Stimulated activated CD8-positive, alpha-beta memory T cell treated with anti-CD3 and anti-CD28 coated beads, Interleukin-4, amount 100 ng/mL, for 4 hours (primary cell): ENCODE measurements at places on chromosomes 12 and 14.

DNA sequence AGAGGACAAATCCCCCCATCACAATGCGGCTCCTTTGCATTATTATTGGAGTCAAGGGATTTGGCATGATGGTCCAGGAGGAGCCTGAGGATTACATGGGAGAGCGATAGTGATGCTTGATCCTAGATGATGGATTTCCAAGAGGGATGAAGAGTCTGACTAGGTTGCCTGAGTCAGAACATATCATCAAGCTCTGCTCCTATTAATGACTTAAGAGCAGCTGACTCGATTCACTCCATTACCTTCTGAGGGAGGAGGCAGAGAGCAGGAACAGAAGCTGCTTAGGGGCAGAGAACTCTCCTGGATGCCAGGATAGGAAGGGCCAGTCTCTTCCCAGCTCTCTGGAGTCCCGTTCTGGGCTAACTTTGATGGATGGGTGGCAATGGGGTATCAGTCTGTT is 54.0 kb upstream of the CISTR start:
- no peak for DNase-seq

- DNase-seq: no peak
Observed at GRCh38 chr14:74840603-74841030, 35.3 kb downstream of the PROX2 start.

GRCh38 chr14:90398315-90398839 is 1.5 kb downstream of the CALM1 start:
- no peak for DNase-seq

GRCh38 chr14:100019156-100019744 is 46.0 kb upstream of the EVL start:
- no peak for DNase-seq

GRCh38 chr12:116885491-116885890 is 4.2 kb upstream of the HRK start:
- DNase-seq: no peak

DNA sequence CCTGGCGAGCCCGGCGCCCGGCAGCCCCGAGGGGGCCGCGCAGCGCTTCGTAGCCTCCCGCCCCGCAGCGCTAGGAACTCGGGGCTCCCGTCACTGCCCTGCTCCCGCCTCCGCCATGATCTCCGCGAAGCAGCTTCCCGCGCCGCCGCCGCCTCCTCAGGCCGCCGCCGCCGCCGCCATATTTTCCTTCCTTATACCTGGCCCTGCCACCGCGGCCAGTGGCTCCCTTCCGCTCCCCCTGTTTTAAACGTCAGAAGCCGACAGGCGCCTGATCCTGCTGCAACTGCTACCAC is 286 bp downstream of the PPP4R3A start:
- DNase-seq: no peak

DNA sequence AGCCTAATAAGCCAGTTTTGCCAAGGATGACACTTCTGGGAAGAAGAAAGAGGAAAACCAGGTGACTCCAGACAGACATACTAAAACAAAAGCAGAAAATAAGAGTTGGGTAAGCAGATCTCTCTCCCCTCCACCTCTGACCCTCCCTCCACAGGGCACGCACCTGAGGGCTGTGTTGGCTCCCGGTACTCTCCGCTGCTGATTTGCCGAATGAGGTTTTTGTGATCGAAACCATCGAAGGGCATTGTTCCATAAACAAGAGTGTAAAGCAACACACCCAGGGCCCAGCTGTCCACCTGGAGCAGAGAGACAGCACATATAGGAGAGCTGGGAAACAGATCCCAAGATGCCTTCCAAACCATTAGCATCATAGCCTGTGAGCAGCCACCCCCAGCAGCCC is 68.1 kb downstream of the NUAK1 start:
- DNase-seq: no peak

- no peak for DNase-seq
Observed at GRCh38 chr14:51079489-51079888, 15.4 kb downstream of the TRIM9 start.

DNA sequence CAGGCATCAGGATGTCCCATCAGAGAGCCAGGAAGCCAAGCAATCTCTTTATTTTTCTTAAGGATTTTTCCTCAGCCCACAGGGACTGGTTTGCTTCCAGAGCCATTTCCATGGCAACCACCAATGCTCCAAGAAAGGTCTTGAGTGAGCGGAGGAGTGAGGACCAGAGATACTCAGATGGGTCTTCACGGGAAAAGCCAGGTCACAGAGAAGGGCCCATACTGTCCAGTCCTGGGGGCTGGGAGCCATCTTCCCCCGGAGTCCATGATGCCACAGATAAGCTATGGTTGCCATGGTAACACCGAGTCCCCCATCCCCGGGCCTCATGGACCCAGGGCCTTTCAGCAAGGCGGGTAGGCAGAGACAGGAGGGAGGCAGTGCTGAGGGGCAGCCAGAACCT is 28.6 kb downstream of the CMKLR1 start:
- DNase-seq: no peak
